ENCODE measurements at places on chromosomes 12 and 14. TPM values are rescaled to one million over a fixed set of nuclear protein-coding genes. Genes with fewer than 3 reads are reported as not detected.

DNA sequence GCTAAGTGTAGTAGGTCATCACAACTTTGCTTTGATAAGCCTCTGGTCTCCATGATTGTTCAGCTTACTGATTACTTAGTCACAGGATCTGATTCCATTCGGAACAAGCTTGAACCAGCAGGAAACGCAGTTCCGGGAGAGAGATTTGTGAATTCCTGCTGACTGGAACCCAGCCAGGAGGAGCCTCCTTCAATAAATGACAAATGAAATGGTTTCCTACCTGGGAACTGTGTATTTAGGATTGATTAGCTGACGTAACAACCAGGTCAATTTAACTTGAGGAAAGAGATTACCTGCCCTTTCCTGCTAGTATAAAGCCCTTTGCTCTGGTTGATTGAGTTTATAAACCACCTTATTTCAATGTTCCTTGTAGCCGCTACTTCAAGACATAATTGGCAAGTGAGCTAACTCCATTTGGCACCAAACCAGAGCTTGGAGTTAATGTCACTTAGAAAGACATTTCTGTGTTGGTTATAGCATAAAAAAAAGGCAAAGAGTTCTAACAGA lies 35.1 kb upstream of the KCNH3 start:
- DNase-seq = no peak

The GARIN6 gene
- polyA plus RNA-seq = not detected

DNA sequence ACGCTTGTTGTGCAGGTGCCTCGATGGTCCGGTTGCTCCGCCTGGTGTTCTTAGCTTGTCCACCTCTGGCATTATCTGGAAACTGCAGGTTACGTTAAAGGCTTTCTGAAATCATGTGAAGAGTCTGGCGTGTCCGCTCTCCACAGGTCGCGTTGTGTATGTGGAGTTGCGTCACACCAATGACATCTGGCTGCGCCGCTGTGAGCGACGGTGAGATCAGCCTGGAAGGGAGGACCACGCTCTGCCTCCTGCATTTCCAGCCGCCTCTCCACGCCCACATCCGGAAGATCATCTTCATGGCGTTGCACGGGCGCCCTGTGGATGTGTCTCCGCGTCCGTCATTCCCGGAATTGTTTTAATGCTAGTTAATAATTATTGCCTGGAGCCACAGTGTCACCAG lies 50.6 kb upstream of the GALNT9 start:
- DNase-seq = no peak

DNA sequence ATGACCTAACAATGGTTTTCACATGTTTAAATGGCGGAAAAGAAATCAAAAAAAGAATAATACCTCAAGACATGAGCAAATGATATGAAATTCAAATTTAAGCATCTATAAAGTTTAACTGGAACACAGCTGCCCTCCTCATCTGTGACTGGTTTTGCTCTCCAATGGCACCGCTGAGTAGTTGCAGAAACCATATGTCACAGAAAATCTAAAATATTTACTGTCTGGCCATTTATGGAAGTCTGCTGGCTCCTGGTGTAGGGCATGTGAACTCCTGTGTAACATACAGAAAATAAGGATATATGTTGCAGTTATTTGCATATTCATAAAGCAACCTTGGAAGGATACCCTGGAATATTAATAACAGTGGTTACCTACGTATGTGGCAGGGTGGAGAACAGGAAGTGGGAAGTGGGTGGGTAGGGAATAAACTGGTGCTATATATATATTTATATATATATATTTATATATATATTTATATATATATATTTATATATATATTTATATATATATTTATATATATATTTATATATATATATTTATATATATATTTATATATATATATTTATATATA lies 48.4 kb downstream of the LTBP2 start:
- no peak for DNase-seq

DNA sequence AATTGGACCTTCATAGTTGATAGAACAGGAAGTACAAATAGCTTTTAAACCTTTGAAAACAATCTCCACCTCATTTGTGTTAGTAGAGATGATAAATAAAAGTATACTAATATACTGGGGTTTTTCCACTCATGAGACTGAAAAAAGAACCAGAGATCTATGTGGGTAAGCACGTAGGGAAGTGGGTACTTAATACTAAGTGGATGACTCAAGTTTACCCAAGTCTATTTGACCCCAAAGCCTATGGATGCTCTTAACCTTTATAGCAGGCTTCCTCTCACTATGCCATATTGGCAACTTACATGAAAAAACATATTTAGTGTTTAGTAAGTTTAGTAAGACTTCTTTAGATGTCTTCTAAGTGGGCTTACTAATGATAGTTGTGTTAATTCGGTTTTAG lies 49.2 kb upstream of the CHPT1 start:
- DNase-seq = no peak

DNA sequence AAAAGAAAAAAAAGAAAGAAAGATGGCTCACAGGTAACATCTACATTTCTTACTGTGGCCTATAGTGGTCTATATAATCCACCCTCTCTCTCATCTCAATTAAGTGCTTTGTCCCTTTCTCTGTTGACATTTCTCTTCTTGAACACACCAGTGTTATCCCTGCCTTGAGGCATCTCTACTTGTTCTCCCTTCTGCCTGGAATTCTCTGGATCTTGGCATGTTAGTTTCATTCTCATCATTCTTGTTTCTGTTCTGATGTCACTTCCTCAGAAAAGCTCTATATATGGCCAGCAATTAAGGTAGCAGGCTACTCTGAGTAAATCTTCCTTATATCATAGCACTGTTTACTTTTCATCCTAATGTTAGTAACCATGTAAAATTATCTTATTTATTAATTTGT lies 155.7 kb upstream of the PDZRN4 start:
- DNase-seq = no peak

The KLHL33 gene
- not detected for polyA plus RNA-seq

DNA sequence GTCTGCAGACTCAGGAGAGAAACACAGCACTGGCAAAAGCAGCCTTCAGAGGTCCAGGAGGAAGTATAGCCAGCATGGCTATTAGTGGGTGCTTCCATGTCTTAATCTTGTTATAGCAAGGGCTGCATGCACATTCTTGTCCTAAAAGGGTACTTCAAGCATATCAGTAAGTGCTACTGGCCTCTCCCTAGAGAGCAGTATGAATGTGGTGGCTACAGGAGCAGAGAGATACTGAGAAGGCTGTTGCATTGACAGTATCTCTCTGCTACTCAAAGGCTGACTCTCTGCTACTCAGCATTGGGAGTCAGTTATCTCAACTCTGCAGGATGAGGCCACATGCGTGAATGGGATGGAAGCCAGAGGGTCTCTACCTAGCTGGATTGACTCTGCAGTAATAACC lies 2.0 kb downstream of the GARIN6 start:
- DNase-seq = no peak

DNA sequence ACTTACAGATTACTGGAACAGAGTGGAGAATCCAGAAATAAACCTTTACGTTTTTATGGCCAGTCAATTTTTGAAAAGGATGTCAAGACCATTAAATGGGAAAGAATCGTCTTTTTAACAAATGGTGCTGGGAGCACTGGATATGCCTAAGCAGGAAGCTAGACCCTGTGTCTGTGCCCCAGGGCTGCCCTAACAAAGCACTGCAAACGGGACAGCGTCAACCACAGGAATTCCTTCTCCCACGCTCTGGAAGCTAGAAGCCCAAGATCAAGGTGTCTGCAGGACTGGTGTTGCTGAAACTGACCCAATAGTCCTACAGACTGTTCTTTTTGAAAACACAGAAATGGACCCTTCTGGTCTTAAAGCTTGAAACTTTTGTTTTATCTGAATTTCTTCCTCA lies 9.3 kb upstream of the TMEM121 start:
- DNase-seq = no peak

The CLEC1B gene
- polyA plus RNA-seq = not detected

GRCh38 chr14:33986804-33987203 lies 35.9 kb upstream of the EGLN3 start:
- no peak for DNase-seq

GRCh38 chr14:24145690-24146452 lies 539 bp downstream of the PSME2 start:
- no peak for DNase-seq

DNA sequence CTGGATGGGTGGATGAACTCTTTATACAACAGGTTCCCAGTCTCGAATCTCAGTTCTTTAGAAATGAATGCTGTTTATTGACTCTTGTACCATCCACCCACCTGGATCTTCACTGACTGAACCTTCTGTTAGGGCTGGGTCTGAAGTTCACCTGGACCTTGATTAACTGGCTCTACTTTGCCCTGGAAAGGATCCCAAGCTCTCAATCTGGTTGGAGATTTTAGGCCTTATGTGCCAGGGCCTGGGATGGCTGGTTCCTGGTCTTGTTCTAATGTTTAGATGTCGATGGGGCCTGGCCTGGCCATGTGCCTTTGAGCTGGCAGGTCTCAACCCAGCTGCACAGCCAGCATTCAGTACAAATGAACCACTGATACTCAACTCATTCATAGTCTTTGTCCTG lies 76.5 kb upstream of the MED13L start:
- no peak for DNase-seq

DNA sequence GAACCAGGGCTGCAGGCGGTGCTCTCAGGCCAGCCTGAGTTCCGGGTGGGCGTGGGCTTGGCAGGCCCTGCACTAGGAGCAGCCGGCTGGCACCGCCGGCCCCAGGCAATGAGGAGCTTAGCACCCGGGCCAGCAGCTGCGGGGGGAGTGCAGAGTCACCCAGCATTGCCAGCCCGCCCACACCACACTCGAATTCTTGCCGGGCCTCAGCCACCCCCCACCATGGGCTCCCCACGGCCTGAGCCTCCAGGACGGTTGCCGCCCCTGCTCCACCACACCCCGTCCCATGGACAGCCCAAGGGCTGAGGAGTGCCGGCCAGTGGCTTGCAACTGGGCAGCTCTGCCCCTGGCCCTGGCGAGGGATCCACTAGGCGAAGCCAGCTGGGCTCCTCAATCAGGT lies 453.4 kb downstream of the TMTC2 start:
- no peak for DNase-seq

- no peak for DNase-seq
These were observed 14.1 kb downstream of the RILPL1 start for GRCh38 chr12:123519141-123520001.

GRCh38 chr12:93126069-93126474 lies 197.0 kb upstream of the EEA1 start:
- no peak for DNase-seq

GRCh38 chr14:102223682-102224081 lies 81.3 kb downstream of the MOK start:
- DNase-seq = no peak

DNA sequence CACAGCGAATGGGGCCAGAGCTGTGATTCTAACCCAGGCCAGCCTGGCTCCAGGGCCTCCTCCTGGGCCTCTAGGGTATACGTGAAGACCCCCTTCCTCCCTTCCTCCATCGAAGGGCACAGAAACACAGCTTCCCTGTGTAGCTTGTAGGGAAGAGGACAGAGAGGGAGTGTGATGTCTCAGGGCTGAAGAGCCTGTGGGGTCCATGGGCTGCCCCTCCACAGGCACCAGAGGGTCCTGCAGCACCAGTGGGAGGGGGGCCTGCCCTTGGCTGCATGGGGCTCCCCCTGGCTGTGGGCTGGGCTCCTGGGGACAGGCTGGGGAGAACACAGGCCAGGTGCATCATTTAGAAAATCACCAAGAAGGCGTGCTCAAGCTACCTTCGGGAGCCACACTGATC lies 178.5 kb downstream of the CALM1 start:
- DNase-seq = no peak

The CMKLR1 gene
- polyA plus RNA-seq = not detected

GRCh38 chr12:90936230-90937005 lies 18.6 kb downstream of the CCER1 start:
- no peak for DNase-seq

The UNC79 gene
- polyA plus RNA-seq = not detected

The RFX4 gene
- not detected for polyA plus RNA-seq

The PSMB11 gene
- polyA plus RNA-seq = not detected

DNA sequence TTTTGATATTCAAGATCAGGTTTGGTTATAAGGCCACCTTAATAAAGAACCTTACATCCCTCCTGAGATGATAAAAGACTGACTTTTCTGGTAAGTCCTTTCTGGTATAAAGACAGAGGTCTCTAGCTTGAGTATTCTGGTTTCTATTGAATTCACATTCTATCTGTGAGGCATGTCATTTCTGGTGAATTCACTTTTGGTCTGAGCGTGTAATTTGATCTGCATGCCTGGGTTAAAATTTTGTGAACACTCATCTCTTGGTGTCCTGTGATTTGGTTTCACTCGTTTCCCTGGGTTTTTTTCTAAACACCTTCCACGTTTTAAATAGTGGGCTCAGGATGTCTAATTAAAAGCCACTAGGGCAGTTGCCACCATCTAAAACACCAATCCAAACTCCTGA lies 12.2 kb downstream of the EIF5 start:
- DNase-seq = no peak

DNA sequence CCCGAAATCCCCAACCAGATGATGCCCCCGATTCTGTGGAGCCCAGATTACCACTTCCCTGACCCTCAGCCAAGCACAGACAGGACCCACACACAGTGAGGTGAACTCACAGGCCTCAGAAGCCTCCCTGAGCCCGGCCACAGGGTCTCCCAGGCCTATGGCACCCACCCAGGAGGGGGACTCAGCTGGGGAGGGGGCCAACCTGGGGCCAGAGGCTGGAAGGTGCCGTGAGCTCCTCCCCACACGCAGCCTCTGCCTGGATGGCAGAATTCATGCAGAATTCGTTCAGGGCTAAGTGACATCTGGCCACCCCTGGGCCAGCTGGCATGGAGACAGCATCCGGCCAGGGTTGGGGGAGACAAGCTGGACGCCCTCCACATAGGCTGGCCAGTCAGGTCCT lies 11.8 kb downstream of the TMEM179 start:
- no peak for DNase-seq

DNA sequence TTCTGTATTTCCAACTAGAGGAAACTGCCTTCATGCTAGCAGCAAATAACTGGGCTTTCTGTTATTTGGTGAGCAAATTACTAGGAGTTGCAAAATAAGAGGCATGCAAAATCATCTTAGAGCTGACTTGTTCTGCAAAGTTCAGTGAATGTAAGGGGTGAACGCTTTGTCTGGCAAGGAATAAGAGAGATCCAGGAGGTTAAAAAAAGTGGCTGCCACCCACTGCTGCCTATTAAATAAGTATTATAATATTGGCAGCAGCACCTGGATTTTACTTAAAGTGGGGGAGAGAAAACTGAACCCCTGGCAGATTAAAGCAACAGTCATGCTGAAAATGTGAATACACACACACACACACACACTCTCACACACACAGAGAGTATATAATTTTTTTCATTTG lies 557.0 kb downstream of the FLRT2 start:
- no peak for DNase-seq
